Mammary epithelial cell (primary cell): ENCODE measurements at places on chromosomes 2 and 18. TPM values are rescaled to one million over a fixed set of nuclear protein-coding genes. Genes with fewer than 3 reads are reported as not detected.

- DNase-seq: no peak
Measured at GRCh38 chr2:241665731-241666440, 20.7 kb downstream of the DTYMK start.

DNA sequence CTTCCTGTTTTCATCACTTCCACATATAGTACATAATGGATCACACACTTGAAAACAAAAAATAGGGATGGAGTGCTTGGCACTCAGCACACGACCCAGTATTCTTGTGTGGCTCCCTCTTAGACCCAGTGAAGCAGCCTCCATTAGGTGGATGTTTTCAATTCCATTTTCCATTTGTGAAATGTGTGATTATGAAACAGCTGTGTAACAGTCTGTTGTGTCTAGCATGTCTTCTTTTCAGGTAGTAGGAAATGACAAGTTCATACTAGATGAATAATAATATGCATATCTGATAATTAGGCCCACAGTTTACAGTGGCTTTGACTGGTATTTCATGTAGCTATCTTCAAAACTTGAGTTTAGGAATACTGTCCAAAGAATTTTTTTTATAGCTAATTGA lies 35.5 kb downstream of the EML6 start:
- no peak for DNase-seq

DNA sequence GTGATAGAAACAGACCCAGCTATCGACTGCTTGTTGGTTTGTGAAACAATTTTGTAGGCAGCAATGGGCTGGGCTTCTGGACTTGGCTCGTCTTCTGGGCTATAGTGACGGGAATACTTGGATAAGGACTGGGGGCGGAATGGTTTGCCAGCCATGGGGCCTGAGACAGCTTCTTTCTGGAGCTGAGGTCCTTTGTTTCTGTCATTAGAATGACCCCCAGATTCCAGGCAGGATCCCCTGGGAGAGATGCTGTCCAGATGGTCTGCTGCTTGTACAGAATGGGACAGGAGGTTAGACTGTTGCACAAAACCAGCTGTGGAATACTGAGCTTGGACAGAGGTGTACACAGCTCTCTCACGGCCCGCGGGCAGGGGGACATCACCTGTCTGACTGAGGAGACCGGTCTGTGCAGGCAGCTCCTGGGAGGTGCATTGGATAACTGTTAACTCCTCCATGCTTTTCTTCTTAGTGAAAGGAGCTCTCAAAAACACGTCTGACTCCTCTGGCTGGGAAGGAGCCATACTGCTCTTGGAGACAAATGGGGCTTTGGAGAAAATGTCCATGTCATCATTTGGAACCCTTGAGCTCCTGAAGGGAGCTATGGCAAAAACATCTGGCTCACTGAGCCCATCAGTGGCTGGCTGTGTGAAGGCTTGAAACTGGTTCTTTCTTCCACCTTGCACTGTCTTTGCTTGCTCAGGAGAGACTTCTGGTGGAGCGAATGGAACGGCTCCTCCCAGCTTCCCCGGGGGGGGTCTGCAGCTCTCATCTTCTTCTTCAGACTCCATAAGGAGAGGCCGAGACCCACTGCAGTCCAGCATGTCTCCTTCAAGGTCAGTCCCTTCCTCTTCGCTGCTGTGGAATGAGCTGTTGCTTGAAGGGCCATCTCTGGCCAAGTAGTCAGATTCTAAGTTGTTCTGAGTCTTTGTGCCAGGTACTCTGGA lies 28.6 kb upstream of the NFU1 start:
- DNase-seq: no peak

DNA sequence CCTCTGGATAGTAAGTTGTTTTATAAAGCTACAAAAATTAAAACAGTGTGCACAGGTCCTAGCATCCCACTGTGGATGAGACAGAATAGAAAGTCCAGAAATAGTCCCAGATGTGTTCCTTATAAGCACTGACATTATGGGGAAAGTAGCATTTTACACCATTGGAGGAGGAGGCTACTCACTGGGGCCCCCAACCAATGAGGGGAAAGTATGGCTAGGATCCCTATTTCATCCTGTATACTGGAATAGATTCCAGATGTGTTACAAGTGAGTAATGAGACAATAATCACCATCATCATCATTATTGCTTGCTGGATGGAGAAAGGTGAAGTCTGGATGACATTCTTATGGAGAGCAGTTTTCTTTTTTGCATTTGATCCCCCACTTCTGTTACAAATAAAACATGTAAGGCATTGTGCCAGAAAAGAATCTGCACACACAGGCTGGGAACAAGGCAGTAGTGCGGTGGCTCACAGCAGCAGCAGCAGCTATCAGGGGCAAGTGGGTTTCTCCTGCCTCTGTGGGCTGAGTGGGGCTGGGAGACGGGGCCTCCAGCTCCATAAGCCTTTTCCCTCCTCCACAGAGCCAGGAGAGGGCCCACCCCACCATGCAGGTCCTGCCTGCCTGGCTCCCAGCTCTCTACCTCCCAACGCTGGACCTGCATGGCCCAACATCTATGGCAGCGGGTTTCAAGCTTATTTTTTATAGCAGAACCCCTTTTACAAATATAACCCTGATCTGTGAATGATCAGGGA lies 5.0 kb downstream of the ARID5A start:
- no peak for DNase-seq

GRCh38 chr2:10675131-10675530 lies 14.6 kb downstream of the NOL10 start:
- DNase-seq: no peak

DNA sequence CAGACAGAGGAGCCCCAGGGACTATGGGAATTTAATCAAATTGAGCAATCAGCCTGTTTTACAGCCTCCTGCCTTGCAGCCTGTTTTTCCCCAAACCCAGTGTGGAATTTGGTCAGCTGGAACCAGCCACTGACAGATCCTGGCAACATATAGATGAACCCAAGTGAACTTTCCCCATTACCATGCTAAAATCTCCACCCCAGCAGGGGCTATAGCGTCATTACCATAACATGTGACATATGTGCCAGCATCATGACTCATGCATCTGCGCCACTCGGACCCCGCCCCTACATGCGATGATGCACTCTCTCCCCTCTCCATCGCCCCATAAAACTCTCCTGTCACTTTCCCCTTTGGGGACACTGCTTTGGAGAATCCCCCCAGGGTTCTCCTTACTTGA lies 17.3 kb upstream of the FEZ2 start:
- DNase-seq: no peak

DNA sequence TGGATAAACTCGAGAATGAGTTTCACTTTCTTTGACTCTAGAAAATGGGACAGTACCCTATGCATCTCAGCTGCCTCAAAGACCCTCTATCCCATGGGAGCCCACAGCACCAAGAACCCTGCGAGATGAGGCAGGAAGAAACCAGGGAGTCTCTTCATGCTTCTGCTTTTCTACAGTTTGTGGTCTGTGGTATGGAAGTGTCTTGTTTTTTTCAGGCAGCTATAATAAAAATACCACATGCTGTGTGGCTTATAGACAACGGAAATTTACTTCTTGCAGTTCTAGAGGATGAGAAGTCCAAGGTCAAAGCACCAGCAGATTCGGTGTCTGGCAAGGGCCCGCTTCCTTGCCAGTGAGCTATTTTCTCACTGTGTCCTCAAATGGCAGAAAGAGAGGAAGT lies 257.9 kb downstream of the SUCLG1 start:
- DNase-seq: no peak

DNA sequence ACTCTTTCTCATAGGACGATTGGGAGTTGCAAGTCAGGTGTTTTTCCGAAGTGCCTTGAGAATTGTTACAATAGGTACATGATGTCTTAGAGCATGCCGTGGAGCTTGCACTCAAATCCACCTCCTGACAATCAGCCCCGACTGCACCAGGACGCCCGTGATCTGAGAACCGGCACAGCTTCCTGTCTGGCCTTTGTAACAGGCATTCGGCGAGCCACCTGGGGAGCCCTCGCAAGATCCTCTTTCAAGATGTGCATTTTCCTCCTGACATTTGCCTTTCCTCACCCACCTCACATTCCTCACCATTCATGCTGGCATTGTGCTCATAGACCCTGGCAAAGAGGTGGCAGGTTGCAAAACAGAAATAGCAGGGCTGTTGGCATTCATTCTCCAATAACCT lies 427.3 kb downstream of the GALR1 start:
- no peak for DNase-seq

UGT1A3 gene
- not detected for polyA plus RNA-seq

SNORC gene
- 0.41 TPM for polyA plus RNA-seq
